ENCODE measurements at places on chromosomes 16 and 17.

- no peak for DNase-seq
Measured at GRCh38 chr17:82915010-82915756, 75.4 kb upstream of the ZNF750 start.

- no peak for DNase-seq
Measured at GRCh38 chr17:40303708-40304551, 5.0 kb upstream of the RARA start.

DNA sequence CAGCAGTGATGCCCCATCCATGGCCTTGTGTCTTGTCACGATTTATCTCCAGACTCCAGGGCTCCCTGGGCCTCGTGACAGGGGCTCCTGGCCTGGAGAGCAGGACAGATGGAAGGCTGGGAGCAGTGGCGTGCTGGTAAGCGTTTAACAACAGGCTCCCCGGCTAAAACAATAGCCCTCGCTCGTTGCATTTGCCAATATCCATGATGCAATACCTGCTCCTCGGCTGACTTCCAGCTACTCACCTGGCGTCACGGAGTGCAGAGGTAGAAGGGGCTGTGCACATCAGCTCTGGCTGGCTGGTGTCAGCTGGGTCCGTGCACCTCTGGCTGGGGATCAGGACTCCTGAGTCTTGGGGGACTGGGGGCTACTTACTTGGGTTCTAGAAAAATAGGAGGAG, 1.5 kb upstream of the BICDL2 start:
- no peak for DNase-seq

DNA sequence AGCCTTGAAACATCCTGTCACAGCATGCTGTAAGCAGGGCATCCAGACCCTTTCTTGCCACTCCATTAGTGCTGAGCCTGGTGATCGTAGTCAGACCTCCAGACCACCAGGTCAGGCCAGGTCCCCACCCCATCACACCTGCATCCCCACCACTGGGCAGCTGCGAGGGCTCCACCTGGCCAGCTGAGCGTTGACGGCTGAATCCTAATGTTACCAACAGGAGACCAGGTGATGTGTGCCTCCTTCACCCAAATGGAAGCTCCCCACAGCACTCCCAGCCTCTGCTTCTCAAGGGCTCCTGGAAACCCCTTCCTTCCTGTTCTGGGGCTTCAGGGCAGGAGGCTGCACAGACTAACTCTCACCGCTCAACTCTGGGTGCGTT, 189.4 kb downstream of the C16orf95 start:
- DNase-seq = no peak

DNA sequence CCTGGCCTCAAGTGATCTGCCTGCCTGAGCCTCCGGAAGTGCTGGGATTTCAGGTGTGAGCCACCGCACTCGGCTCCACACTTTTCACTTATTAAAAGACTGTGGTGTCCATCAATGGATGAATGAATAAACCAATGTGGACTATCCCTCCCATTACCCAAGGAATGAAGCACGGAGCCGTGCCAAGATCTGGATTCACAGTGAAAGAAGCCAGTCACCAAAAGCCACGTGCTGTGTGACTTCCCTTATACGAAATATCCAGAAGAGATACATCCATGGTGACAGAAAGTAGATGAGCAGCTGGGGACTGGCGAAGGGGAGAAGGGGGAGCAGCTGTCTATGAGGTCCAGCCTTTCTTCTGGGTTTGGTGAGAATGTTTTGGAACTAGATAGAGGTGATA, 48.2 kb upstream of the STH start:
- no peak for DNase-seq

DNA sequence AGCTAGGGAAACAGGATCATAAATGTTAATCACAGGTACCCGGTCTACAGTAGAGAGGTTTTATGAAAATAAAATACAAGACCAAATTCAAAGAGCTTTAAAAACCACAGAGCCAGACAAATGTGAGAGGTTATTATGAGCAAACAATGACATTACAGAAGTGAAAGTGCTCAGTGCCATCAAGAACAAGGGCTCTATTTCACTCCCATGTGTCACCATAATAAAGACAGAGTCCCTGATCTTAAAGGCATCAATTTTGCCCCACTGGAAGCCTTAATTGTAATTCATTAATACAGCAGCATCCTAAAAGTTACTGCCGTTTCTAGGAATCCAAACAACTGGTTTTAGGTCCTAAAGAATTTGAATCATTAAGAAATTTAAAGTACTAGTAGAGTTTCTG, 43.7 kb upstream of the CDRT4 start:
- no peak for DNase-seq

DNA sequence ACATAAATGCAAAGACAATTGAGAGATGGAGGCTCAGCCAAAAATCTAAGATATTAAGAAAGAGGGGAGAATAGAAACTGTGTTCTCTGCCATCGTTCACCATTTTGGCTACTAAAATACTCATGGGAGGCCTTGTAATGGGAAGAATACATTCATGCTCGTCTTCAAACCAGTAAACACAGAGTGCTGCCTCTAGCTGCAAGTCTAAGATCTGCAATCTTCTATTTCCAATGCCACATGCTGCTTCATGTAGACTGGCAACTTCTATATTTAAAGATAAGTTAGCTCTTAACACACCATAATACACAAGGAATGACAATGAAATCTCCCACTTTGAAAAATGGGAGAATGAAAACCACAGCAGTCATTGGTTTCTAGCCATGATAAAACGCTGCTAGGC, 387.3 kb downstream of the HS3ST3B1 start:
- no peak for DNase-seq

DNA sequence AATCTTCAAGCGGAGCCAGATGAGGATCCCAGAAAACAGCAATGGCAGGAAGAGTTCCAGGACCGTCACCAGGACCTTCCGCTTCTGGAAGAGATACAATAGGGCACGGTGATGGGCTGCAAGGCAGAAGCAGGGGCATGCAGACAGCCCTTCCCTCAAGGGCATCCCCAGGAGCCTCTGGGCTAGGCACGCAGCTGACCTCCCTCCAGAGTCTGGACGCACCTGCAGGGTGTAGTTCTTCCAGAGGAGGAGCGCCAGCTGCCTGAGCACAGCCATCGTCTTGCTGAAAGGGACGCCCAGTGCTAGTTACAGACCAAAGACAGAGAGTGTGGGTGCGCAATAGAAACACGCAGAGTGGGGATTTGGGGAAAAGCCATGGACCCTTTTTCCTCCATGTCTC, 14.3 kb downstream of the ABCA3 start:
- no peak for DNase-seq

- DNase-seq = no peak
Measured at GRCh38 chr17:13601322-13601775, 380 bp downstream of the HS3ST3A1 start.

DNA sequence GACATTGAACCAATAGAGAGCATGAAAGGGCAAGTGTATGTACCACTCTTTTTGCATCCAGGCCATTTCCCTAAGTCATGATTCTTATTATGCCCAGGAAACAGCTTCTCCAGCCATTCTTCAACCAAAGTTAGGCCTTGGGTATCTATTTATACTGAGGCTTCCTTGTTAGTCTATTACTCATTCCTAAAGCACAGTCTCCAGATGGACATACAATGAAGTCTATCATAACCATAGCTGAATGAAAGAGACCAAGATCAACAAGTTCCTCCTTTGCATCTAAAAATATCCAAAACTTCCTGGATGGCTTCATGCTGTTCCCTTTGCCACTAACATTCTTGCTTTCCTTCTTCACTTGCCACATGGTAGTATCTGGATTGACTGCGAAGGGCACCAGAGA, 265.9 kb downstream of the CDH8 start:
- no peak for DNase-seq

DNA sequence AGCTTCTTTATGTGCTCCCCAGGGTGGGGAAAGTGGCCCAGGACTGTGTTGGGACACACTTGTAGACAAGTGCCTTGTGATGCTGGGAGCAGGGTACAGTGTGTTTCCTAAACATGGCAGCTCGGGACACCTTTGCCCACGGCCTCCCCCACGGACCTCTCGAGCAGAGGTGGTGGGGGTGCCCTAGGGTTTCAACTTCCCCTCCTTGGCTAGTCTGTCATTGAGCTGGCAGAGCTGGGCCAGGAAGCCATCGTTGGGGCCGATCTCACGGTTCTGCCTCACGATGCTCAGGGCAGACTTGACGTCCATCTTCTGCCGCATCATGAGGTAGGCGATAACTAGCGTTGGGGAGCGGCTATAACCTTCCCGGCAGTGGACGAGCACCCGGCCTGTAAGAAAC, 9.4 kb downstream of the DUSP3 start:
- no peak for DNase-seq

DNA sequence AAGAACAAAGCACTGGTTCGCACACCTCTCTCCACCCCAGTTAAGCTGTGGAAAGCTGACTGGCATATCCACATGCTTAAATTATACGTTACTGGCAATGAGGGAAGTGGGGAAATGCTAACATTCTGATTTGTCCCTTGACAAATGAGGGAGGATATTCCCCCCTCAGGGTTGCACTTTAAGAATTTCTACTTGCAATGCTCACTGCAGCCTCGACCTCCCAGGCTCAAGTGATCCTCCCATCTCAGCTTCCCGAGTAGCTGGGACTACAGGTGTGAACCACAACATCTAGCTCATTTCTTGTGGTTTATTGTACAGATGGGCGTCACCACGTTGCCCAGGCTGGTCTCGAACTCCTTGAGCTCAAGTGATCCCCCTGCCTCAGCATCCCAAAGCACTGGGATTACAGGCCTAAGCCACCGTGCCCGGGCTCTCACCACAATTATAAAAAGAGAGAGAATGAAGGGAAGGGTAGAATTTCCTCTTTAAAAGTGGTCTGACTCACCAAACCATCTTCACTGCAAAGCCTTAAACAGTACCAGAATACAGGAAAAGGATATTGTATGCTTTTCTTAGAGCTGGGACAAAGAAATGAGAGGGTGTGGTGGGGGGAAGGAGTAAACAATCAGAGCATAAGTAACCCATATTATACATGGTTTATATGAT, 38.9 kb downstream of the KANSL1 start:
- peak; percentile 70 for DNase-seq

GRCh38 chr16:29705030-29705429, 26.1 kb downstream of the QPRT start:
- no peak for DNase-seq

DNA sequence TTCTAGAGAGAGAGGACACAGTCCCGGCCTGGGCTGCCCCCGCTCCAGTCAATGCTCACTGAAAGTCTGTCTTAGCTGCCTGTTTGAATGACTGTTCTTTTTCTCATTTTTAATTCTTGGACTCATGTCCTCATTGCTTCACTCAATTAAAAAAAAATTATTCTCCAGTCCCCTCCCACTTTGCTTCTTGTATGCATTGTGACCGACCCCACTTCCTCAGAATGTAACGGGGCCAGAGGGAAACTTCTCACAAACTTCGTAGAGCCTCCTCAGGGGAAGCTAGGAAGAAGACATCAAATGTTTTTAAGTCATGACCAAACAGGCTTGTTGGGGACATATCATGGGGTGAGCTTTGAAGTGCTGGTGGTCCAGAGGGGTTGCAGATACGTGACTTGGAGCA, 113.2 kb downstream of the CCDC182 start:
- DNase-seq = no peak

DNA sequence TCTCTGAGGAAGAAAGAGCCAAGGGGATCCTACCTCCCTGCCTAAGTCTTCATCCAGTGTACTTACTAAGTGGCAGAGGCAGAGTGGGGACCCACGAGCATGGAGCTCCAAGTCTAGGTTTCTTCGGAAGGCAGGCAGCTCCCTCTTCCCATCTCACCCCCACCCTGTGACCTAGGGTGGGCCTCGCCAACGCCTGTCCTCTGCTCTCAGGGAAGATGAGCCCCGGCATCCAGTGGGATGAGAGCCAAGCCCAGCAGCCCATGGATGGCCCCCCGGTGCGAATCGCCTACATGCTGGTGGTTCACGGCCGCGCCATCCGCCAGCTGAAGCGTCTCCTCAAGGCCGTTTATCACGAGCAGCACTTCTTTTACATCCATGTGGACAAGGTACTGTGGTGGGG, 8.3 kb downstream of the XYLT2 start:
- DNase-seq = peak; percentile 51

- no peak for DNase-seq
Measured at GRCh38 chr17:45755050-45755449, 29.1 kb upstream of the CRHR1 start.

DNA sequence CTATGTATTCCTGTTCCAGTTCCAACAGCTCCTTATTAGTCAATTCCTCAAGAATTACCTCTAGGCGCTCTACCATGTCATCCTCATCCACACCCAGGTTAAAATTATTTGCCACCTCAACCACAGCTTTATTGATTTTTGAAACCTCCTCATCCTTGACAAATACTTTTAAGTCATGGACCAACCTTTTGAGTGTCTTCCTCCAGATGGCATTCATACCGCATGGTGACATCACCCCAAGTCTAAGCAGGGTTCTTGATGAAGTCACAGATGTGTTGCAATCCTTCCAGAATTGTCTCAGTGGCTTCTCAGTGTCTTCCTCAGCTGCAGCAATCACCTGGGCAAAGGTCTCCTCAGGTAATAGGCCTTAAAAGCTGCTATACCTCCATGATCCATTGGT, 40.1 kb downstream of the BCL7C start:
- no peak for DNase-seq

DNA sequence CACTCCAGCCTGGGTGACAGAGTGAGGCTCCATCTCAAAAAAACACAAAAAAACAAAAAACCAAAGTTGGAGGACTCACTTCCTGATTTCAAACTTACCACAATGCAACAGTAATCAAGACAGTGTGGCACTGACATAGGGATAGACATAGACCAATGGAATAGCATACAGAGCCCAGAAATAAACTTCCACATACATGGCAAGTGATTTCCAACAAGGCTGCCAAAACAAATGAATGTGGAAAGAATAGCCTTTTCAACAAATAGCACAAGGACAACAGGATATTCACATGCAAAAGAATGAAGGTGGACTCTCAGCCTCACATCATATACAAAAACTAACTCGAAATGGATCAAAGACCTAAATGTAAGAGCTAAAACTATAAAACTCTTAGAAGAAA, 36.8 kb upstream of the RASD1 start:
- no peak for DNase-seq

DNA sequence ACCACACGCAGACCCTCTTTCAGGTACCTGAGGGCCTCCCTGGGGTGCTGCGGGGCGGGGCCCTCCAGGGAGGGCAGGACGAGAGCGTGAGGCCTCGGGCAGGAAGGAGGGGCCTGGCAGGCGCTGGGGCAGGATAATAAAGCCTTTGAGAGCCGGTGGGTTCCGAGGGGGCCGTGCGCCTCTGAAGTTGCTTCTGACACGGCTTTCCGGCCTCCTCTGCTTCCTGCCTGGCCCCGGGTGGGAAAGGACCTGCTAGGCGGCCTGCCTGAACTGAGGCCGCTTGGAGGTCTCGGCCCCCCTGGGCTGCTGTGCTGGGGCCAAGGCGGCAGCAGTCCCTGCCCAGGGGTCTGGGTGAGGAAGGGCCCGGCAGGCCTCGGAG, 10.4 kb downstream of the CENPX start:
- DNase-seq = no peak

- peak; percentile 37 for DNase-seq
Measured at GRCh38 chr16:26983426-26983825, 83.3 kb upstream of the C16orf82 start.

DNA sequence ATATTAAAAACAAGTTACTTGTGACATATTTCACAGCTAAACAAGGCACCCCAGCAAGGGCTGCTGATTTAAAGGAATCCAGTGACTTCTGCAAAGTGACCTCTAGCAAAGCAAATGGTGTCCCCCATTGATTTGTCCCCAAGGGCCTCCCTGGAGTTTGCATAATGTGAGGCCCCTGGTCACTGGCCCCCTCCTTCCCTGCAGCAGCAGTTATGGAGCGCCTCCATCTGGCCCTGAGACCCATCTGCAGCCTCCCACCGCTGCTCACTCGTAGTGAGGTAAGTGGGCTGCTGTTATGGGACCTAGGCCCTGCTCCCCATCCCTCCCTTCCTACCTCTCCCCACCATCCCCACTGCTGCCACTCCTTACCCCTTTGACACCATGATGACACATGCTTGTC, 19.6 kb upstream of the EEF2K start:
- peak; percentile 61 for DNase-seq
